Gastroesophageal sphincter (tissue), 4 donors: ENCODE measurements at places on chromosomes 16 and 17.

- H3K4me1 ChIP-seq, result no peaks in the 10 kb centered on the region
- H3K4me3 ChIP-seq, result no peak overlapping the region
- ATAC-seq, result no peak
These were observed 531.7 kb downstream of the NPIPA7 start for GRCh38 chr16:16910666-16911065.

DNA sequence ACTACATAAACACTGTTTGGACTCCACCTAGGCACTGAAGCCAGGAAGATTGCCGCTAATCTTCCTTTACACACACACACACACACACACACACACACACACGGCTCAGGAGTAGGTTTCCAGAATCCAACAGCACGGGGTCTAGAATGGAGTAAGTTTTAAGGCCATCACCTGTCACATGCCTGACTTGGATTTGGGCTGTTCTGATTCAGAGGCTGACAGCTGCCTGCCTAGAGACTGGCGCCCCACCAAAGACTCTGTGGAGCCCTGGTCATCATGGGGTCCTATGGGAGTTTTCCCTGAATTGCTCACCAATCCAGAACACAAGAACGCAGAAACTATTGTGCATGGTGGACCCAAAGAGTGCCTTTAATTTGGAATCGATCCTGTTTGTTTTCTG is 10.9 kb downstream of the CDRT4 start:
- peak; percentile 58 for ATAC-seq
- H3K36me3 ChIP-seq, result no peaks in the 10 kb centered on the region
- H3K4me3 ChIP-seq, result no peak overlapping the region

GRCh38 chr17:32298721-32299579 is 33.3 kb downstream of the RHBDL3 start:
- H3K36me3 ChIP-seq, result no peaks in the 10 kb centered on the region
- no peaks in the 10 kb centered on the region for H3K27me3 ChIP-seq
- H3K4me1 ChIP-seq, result peaks cover 14% of the 10 kb centered on the region
- ATAC-seq, result no peak
- H3K4me3 ChIP-seq, result no peak overlapping the region

DNA sequence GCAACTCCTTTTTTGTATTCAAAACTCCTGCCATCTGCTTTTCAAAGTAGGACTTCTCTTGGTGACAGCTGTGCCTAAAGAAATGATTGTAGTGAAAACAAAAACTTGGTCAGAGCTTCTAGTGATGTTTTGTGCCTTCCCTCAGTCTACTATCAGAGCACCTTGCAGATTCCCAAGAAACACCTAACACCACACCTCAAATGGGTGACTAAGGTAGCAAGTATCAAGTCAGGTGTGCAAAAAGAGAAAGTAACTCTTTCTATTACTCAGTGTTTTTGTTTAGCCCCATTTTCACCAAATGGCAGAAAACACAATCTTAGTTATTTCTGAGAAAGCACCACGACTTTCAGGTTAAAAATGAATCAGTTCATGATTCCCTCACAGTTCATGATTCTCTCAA is 2.0 kb upstream of the PMFBP1 start:
- no peaks in the 10 kb centered on the region for H3K27me3 ChIP-seq
- H3K4me1 ChIP-seq, result no peaks in the 10 kb centered on the region
- no peak for ATAC-seq
- H3K36me3 ChIP-seq, result no peaks in the 10 kb centered on the region
- no peak overlapping the region for H3K4me3 ChIP-seq
- no peak overlapping the region for H3K27ac ChIP-seq

DNA sequence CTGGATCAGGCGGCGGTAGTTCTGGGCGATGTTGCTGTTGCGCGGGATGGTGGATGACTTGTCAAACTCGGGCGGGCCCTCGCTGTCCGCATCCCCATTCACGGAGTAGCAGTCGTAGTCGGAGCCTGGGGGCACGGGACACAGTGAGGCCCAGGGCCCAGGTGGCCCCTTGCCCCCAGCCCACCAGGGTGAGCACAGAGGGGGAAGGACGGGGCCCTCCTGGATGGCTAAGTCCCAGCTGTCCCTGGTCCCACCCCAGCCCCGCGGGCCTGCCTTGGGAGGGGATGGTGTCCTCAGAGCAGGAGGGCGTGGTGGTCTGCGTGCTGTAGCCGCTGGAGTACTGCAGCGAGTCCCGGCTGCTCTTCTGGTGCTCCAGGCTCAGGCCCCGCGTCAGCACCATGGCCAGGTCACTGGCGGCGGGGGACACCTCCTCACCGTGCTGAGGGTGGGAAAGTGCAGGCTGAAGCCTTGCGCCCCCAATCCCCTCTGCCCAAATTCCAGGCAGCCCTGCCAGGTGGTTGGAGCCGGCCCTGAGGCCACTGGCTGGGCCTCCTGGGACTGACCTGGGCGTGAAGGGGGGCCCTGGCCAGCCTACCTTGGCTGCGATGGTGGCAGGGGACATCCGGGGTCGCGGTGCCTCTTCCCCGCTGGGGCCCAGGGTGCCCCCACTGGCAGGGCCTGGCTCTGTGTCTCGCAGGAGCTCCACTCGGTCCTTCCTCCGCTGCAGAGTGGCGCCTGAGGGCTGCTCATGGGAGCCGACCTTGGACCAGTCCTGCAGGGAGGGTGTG is 18.2 kb downstream of the IL34 start:
- peaks cover 68% of the 10 kb centered on the region for H3K36me3 ChIP-seq
- H3K4me1 ChIP-seq, result no peaks in the 10 kb centered on the region
- no peak overlapping the region for H3K4me3 ChIP-seq
- ATAC-seq, result no peak

GRCh38 chr17:60610473-60610872 is 10.5 kb downstream of the PPM1D start:
- ATAC-seq, result no peak
- peaks cover 7% of the 10 kb centered on the region for H3K36me3 ChIP-seq
- peaks cover 4% of the 10 kb centered on the region for H3K4me1 ChIP-seq

GRCh38 chr17:71639865-71640264 is 481.0 kb upstream of the SOX9 start:
- ATAC-seq, result no peak

DNA sequence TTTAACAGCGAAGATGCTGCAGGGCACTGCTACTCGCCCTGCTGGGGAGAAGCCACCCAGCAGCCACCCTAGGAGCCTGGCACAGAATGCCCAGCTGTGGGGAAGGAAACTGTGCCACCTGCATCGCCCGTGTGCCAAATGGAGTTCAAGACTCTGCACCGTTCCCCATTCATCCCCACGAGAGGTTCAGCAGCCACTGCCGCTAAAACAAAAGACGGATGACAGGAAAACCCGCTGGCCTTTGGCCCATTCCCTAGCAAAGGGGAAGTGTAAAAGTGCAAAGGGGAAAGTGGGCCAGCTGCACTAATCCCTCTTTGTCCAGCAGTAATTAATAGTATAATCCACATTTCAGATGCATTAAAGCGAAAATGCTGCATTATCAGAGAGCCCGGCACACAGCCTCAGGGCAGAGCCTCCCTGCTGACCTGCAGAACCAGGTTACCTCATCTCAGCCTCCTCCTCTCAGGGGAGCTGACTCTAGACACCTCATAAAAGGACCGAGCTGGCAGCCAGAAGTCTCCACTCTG is 37.7 kb downstream of the ZFHX3 start:
- no peaks in the 10 kb centered on the region for H3K36me3 ChIP-seq
- no peak overlapping the region for H3K27ac ChIP-seq
- H3K27me3 ChIP-seq, result no peaks in the 10 kb centered on the region
- ATAC-seq, result no peak
- no peak overlapping the region for H3K4me3 ChIP-seq

DNA sequence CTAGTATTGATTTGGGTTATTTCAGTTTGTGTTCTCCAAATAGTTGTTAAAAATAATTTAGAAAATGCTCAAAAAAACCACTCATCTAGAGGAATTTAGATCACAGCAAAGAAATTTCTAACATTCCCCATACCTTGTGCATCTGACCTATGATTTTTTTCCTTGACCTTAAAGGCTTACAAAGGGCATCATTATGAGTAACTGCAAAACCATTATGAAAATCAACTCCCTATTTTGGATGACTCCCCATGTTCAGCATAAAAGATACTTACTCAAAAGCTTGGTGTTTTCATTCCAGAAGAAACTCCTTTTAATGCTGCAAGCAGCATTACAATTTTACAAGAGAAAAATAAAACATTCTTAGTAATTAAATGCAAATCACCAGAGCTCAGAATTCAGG is 83.2 kb downstream of the GRIN2A start:
- H3K4me3 ChIP-seq, result no peak overlapping the region
- no peaks in the 10 kb centered on the region for H3K4me1 ChIP-seq
- H3K27me3 ChIP-seq, result no peaks in the 10 kb centered on the region
- no peak for ATAC-seq
- H3K27ac ChIP-seq, result no peak overlapping the region

- no peaks in the 10 kb centered on the region for H3K36me3 ChIP-seq
- H3K4me3 ChIP-seq, result no peak overlapping the region
- no peaks in the 10 kb centered on the region for H3K27me3 ChIP-seq
- no peak for ATAC-seq
- H3K27ac ChIP-seq, result no peak overlapping the region
These were observed 72.9 kb downstream of the CREBBP start for GRCh38 chr16:3807425-3808123.

DNA sequence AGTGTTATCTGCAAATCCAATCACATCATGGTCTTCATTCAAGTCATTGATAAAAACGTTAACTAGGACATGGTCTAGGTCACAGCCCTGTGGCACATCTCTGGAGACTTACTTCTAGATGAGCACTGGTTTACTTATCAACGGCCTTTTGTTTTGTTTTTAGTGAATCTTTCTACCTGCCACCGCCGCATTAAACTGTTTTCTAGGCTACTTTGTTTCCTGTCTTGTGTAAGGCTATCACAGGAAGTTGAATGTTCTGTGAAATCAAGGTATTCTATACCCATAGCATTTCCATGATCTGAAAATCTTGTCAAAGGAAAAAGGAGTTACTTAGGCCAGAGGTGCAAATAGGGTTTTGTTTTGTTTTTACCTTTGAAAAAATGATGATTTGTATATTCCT is 26.9 kb downstream of the SOCS3 start:
- no peak overlapping the region for H3K27ac ChIP-seq
- no peak overlapping the region for H3K4me3 ChIP-seq
- H3K4me1 ChIP-seq, result no peaks in the 10 kb centered on the region
- ATAC-seq, result no peak

DNA sequence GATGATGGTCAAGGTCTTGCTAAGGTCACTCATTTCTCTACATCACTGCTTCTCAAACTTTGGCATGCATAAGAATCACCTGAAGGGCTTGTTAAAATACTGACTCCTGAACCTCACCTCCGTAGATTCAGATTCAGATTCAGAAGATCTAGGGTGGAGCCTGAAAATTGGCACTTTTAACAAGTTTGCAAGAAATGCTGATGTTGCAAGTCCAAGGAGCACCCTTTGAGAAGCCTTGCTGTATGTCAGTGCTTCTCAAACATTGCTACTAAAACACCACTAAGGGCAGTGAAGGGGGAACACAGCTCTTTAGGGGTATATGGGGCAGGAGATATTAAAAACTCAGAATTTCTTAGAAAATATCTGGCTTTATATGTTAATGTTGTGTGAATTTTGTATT is 13.7 kb upstream of the MYH1 start:
- no peaks in the 10 kb centered on the region for H3K36me3 ChIP-seq
- no peaks in the 10 kb centered on the region for H3K4me1 ChIP-seq
- no peak overlapping the region for H3K27ac ChIP-seq
- no peak for ATAC-seq
- H3K4me3 ChIP-seq, result no peak overlapping the region

DNA sequence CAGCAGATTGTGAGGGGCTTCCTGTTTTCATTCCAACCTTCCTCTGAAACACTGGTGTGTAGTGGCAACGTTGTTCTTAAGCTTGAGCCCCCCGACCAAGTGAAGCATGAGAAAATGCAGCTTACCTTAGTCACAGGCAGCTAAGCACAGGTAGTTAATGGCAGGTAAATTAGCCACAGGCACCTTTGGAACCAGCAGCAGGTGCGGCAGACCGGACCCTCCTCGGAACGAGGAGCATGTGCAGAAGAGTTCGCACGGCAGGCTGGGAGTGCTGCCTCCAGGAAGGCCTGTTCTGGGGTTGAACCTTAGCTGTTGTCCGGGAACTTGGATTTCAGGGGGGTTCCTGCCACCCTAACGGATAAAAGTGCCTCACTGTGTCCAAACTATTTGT is 7.2 kb upstream of the IRF8 start:
- H3K4me3 ChIP-seq, result no peak overlapping the region
- no peaks in the 10 kb centered on the region for H3K36me3 ChIP-seq
- H3K27ac ChIP-seq, result no peak overlapping the region

DNA sequence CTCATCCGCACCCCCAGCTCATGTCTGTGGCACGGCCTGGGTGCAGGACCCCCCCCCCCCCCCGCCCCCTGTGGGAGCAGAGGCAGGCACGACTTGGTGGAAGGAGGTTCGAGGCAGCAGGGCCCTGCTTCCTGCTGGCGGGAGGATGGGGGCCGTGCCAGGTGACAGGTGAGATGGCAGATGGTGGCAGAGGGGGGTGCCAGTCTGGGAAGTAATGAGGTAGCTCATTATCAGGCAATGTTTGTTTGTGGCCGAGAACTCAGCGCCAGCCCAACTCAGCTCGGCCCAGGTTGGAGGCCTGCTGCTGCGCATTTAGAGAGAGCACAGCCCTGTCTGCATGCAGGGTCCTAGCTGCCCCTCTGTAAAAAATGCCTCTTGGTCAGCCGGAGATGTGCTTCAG is 40.1 kb upstream of the JPH3 start:
- H3K27ac ChIP-seq, result no peak overlapping the region
- no peak overlapping the region for H3K4me3 ChIP-seq
- ATAC-seq, result no peak
- H3K4me1 ChIP-seq, result no peaks in the 10 kb centered on the region
- no peaks in the 10 kb centered on the region for H3K27me3 ChIP-seq

GRCh38 chr17:76251478-76252039 is 11.3 kb upstream of the RNF157 start:
- no peak for ATAC-seq
- H3K36me3 ChIP-seq, result no peaks in the 10 kb centered on the region
- H3K4me3 ChIP-seq, result no peak overlapping the region
- H3K27me3 ChIP-seq, result peaks cover 82% of the 10 kb centered on the region
- H3K4me1 ChIP-seq, result no peaks in the 10 kb centered on the region
- peak overlapping the region; percentile 70 for H3K27ac ChIP-seq

DNA sequence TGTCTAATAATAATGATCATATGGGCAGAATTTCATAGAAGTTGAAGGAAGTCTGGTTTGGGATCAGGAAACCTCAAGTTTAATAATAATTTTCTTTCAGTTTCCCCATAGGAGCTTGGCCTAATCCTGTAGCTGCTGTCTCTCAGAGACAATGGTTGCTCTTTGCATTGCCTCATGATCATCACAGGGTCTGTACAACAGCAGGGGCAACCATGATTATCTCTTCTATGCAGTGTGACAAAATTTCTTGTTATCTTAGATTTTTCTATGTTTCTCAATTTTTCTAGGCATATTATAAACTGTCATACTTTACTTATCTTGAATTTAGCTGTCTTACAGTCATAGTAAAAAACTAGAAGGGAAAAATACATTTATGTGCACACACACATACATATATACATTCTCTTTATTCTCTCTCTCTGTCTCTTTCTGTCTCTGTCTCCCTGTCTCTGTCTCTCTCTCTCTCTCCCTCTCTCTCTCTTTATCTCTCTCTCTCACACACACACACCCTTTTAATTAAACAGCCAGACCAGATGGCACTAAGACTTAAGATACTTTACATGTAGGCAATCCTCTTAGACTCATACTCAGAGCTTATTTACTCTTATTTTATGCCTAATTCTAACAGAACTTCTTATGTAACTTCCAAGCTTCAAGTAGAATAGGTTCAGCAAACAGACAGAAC is 30.5 kb downstream of the SMIM36 start:
- no peaks in the 10 kb centered on the region for H3K27me3 ChIP-seq
- no peak overlapping the region for H3K27ac ChIP-seq
- H3K4me3 ChIP-seq, result no peak overlapping the region
- H3K36me3 ChIP-seq, result no peaks in the 10 kb centered on the region
- H3K4me1 ChIP-seq, result no peaks in the 10 kb centered on the region

- H3K4me1 ChIP-seq, result peaks cover 29% of the 10 kb centered on the region
- no peaks in the 10 kb centered on the region for H3K36me3 ChIP-seq
- peak overlapping the region; percentile 83 for H3K4me3 ChIP-seq
- peak overlapping the region; percentile 95 for H3K27ac ChIP-seq
These were observed 458 bp downstream of the ENKD1 start for GRCh38 chr16:67666032-67666551.
